ENCODE measurements at places on chromosomes 3 and 15. TPM values are rescaled to one million over a fixed set of nuclear protein-coding genes. Genes with fewer than 3 reads are reported as not detected.

- no peak overlapping the region for H3K4me3 ChIP-seq
- no peak for DNase-seq
- H3K36me3 ChIP-seq, result no peaks in the 10 kb centered on the region
- H3K27ac ChIP-seq, result no peak overlapping the region
- H3K4me1 ChIP-seq, result no peaks in the 10 kb centered on the region
Observed at GRCh38 chr3:109863701-109864100, 526.4 kb upstream of the DPPA4 start.

The WDR73 gene
- 40.9 TPM for total RNA-seq

The TMEM158 gene
- 1.9 TPM for total RNA-seq

The ATP13A5 gene
- total RNA-seq, result not detected

DNA sequence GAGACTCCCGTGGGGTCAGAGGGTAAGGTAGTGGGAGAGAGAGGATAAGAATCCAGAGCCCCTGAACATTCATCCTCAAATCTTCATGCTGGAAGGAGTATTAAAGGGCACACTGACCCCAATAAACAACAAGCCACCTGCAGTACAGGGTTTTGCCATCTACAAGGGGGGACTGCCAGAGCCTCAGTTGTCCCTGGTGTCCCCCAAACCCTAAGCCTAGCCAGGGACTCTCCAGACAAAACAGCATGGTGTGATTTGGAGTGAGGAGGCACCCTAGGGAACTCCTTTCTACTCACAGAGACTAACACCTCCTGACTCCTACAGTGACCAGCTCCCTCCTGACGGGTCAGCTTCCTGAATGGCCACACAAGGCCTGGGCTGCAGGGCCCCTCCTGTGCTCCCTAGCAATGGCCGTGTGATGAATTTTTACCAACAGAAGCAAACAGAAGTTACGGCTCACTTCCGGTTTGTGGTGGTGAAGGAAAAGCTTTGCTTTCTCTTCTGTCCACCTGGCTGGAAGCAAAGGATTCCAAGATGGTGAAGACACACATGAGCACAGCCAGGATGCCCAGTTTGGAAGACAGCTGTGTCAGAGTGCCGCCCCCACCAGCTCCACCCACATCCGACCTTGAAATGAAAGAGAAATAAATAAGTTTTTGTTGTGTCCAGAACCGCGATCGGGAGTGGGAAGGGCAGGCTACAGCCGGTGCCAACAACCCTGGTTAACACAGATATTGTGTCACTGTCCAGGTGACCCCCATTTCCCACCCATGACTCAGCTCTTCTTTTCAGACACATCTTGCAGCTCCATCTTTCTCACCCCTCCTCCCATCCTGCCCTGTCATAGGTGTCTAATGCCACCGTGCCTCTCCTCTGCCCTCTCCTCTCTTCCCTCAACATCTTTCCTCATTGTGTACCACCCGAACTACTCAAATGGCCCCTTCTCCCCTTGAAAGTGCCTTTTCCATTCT, 69.6 kb upstream of the ATP13A3 start:
- peak overlapping the region; percentile 56 for H3K4me3 ChIP-seq
- peaks cover 9% of the 10 kb centered on the region for H3K4me1 ChIP-seq
- DNase-seq, result peak; percentile 41
- peak overlapping the region; percentile 74 for H3K27ac ChIP-seq
- no peaks in the 10 kb centered on the region for H3K36me3 ChIP-seq

The CLDN16 gene
- total RNA-seq, result 0.23 TPM

- no peak for DNase-seq
- H3K4me1 ChIP-seq, result peaks cover 9% of the 10 kb centered on the region
- no peak overlapping the region for H3K27ac ChIP-seq
Observed at GRCh38 chr3:32434206-32434605, 42.6 kb downstream of the CMTM7 start.

GRCh38 chr3:112382543-112383160, 49.7 kb downstream of the CD200 start:
- H3K36me3 ChIP-seq, result no peaks in the 10 kb centered on the region
- no peak for DNase-seq
- H3K27ac ChIP-seq, result no peak overlapping the region
- H3K4me3 ChIP-seq, result no peak overlapping the region
- H3K4me1 ChIP-seq, result peaks cover 20% of the 10 kb centered on the region

- DNase-seq, result no peak
- H3K27ac ChIP-seq, result no peak overlapping the region
- H3K36me3 ChIP-seq, result peaks cover 6% of the 10 kb centered on the region
- no peak overlapping the region for H3K4me3 ChIP-seq
- no peaks in the 10 kb centered on the region for H3K4me1 ChIP-seq
Observed at GRCh38 chr3:81484520-81484919, 276.9 kb downstream of the GBE1 start.

DNA sequence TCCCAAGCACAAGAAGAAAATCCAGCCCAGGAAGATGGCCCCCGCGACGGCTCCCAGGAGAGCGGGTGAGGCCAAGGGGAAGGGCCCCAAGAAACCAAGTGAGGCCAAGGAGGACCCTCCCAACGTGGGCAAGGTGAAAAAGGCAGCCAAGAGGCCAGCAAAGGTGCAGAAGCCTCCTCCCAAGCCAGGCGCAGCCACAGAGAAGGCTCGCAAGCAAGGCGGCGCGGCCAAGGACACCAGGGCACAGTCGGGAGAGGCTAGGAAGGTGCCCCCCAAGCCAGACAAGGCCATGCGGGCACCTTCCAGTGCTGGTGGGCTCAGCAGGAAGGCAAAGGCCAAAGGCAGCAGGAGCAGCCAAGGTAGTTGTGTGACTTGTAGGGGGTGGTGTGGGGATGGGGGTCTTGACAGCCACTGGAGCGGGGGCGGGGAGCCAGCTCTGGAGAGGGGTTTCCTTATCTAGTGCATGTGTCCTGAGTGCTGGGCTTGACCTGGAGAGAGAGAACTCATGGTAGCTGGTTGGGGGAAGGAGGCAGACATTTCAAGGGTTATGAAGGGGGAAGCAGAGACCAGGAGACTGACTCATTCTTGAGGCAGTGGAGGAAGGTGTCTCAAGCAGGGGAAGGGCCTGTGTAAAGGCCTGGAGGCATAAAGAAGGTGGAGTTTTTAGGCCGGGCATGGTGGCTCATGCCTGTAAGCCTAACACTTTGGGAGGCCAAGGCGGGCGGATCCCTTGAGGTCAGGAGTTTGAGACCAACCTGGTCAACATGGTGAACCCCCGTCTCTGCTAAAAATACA, 6.2 kb downstream of the H1-8 start:
- peaks cover 12% of the 10 kb centered on the region for H3K4me1 ChIP-seq
- no peaks in the 10 kb centered on the region for H3K27me3 ChIP-seq
- DNase-seq, result peak; percentile 45
- H3K4me3 ChIP-seq, result no peak overlapping the region
- no peaks in the 10 kb centered on the region for H3K36me3 ChIP-seq

The CHST13 gene
- total RNA-seq, result not detected

DNA sequence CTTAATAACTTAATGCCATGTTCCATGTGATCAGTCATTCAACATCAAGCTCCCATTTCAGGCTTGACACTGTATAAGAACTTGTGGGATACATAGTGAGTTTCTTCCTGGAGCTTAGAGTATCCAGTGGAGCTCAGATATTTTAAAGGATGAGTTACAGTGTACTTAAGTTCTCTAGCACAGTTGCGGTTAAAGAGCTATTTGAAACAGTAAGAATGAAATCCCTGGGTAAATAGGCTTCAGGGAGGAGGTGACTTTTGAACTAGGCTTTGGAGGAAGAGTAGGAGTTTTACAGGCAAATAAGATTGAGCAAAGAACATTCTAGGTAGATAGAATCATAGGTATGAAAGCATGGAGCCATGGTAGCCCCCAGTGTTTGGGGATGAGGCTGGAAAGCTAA, 3.8 kb downstream of the ZNF592 start:
- no peak overlapping the region for H3K4me3 ChIP-seq
- H3K36me3 ChIP-seq, result peaks cover 18% of the 10 kb centered on the region
- no peak for DNase-seq
- H3K4me1 ChIP-seq, result peaks cover 33% of the 10 kb centered on the region

DNA sequence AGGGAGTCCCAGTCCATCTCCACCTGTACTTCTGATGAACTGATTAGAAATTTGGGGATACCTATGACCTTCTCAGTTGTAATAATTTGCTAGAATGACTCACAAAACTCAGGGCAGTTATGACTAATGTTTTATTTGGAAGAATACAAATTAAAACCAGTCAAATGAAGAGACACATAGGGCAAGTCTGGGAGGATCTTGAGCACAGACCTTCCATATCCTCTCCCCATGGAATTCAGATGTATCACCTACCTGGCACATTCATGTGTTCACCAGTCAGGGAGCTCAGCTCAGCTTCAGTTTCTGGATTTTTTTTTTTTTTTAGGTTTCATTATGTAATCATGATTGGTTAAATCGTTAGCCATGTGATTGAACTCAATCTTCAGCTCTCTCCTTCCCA, 247.7 kb downstream of the VGLL3 start:
- no peaks in the 10 kb centered on the region for H3K36me3 ChIP-seq
- H3K27ac ChIP-seq, result no peak overlapping the region
- no peak overlapping the region for H3K4me3 ChIP-seq

The CNTN3 gene
- 3.5 TPM for total RNA-seq

The STXBP5L gene
- not detected for total RNA-seq

GRCh38 chr15:98838387-98839259, 169.0 kb downstream of the PGPEP1L start:
- H3K27me3 ChIP-seq, result no peaks in the 10 kb centered on the region
- no peak overlapping the region for H3K27ac ChIP-seq
- DNase-seq, result no peak
- H3K4me1 ChIP-seq, result peaks cover 15% of the 10 kb centered on the region
- H3K4me3 ChIP-seq, result no peak overlapping the region
- H3K36me3 ChIP-seq, result peaks cover 4% of the 10 kb centered on the region

The FBLN2 gene
- not detected for total RNA-seq

DNA sequence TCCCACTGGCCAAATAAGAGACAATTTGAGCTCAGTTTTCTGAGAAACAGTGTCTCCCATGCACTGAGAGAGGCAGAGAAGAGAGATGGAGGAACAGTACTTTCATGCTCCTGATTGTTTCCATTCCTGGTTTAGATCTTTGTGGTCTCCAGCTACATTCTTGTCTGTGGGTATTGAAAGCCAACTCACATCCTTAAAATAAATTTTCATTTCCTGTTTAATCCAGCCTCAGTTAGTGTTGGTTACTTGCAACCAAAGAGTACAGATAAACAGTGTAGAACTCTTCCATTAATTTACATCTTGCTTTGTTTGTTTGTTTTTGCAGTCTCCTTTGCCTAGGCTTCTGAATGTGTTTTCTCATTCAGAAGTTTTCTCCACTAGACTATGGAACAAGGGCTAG, 123.7 kb upstream of the CLSTN2 start:
- no peaks in the 10 kb centered on the region for H3K4me1 ChIP-seq
- no peak for DNase-seq
- no peak overlapping the region for H3K4me3 ChIP-seq
- no peak overlapping the region for H3K27ac ChIP-seq
- no peaks in the 10 kb centered on the region for H3K27me3 ChIP-seq

The MFGE8 gene
- 254 TPM for total RNA-seq

GRCh38 chr3:190697901-190698300, 164.6 kb downstream of the GMNC start:
- no peaks in the 10 kb centered on the region for H3K27me3 ChIP-seq
- H3K4me1 ChIP-seq, result peaks cover 14% of the 10 kb centered on the region
- peak; percentile 60 for DNase-seq

DNA sequence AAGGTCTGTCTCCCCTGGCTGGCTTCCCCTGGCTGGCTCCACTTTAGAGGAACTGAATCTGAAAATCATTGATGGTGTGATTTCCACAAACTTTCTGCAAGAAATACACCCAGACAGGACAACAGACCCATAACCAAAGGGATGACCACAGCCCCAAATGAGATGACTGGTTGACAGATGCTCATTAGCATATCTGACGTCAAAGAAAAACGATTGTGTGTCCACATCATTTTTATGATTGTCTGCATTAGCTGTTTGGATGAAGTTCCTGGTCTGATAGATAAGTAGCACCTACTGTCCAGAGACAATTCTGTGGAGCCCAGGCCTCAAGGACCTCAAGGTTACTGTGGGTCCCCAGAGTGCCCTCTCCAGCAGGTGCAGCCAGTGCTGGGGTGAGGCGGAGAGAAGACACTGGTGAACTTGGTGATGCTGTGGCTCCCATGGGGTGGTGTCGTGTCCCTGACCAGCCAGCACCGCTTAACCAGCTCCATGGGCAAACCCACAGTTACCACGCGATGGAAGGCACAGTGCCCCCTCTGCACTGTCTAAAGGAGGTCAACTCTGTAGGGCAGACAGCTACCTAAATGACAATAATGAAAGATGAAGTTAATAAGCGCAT, 127.4 kb downstream of the NSMCE3 start:
- no peak for DNase-seq
- H3K36me3 ChIP-seq, result no peaks in the 10 kb centered on the region
- H3K4me3 ChIP-seq, result no peak overlapping the region
- H3K4me1 ChIP-seq, result no peaks in the 10 kb centered on the region
- H3K27ac ChIP-seq, result no peak overlapping the region

The MESP2 gene
- not detected for total RNA-seq

GRCh38 chr3:54853573-54854404, 74.1 kb downstream of the LRTM1 start:
- peaks cover 5% of the 10 kb centered on the region for H3K36me3 ChIP-seq
- peaks cover 23% of the 10 kb centered on the region for H3K4me1 ChIP-seq
- H3K27me3 ChIP-seq, result peaks cover 16% of the 10 kb centered on the region
- DNase-seq, result peak; percentile 61
- H3K27ac ChIP-seq, result peak overlapping the region; percentile 75

DNA sequence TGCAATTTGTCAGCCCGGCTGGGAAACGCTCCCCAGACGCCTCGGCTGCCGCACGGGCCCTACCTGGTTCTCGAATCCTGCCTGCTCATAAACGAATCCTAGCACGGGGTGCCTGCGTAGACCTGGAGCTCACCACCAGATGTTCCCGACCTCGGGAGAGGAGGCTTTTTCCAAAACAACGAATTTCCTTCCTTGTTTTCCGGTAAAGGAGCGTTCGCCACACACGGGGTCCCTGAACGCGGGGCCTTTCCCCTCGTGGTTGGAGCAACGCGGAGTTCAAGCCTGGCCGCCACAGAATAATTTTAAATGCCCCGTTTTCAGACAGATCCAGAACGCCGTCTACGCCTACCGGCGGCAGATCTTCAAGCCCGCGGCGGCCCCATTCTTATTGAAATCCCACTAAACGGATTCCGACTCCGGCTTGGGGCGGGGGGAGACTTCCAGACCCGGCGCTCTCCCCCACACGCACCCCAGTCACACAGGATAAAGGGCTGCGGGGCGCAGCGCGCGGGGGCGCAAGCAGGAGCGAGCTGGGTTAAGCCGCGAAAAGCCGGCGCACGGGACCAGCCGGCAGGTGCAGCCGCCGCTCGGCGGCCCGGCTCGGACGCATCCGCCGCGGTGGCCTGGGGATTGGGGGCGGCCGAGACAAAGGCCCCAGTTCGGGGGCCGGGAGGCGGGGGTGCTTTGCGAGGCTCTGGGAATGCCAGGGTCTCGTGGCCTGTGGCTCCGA, 895 bp downstream of the GATA2 start:
- H3K36me3 ChIP-seq, result no peaks in the 10 kb centered on the region
- H3K4me3 ChIP-seq, result no peak overlapping the region
- H3K27ac ChIP-seq, result no peak overlapping the region
- H3K4me1 ChIP-seq, result peaks cover 3% of the 10 kb centered on the region
- no peak for DNase-seq
